ENCODE measurements at places on chromosomes 4 and X.

- DNase-seq, result no peak
These were observed 71.3 kb upstream of the KIT start for GRCh38 chr4:54586320-54586955.

DNA sequence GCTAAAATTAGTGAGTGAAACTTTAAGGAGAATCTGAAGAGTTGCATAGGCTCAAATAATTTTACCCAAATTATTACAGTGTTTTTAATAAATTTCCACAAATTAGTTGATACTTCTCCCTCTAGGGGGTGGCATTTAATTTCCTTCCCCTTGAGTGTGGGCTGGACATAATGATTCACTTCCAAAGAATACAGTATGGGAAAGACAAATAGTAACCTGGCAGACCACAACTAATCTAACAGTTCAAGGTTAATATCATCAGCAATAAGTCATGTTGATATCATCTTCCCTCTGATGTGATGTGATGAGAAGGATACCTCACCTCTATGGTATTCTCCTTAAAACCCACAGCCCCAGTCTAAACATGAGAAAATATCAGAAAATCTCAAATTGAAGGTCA lies 15.5 kb downstream of the PFKFB1 start:
- no peak for DNase-seq

DNA sequence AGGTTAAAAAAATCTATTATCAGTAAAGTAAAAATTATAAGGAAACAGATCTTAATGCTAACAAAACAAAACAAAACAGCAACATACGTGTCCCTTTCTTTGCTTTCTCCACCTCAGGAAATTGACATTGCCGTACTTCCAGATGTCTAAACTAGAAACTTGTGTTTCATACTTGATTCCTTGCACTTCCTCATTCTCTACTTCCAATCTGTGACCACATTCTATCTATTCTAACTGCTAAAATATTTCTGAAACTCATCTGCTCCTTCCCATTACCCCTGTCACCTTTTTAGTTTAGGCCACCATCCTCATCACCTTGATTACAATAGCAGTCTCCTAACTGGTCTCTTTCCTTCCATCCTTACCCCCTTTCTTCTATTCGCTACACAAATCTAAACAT lies 22.5 kb upstream of the RPA4 start:
- DNase-seq, result no peak

DNA sequence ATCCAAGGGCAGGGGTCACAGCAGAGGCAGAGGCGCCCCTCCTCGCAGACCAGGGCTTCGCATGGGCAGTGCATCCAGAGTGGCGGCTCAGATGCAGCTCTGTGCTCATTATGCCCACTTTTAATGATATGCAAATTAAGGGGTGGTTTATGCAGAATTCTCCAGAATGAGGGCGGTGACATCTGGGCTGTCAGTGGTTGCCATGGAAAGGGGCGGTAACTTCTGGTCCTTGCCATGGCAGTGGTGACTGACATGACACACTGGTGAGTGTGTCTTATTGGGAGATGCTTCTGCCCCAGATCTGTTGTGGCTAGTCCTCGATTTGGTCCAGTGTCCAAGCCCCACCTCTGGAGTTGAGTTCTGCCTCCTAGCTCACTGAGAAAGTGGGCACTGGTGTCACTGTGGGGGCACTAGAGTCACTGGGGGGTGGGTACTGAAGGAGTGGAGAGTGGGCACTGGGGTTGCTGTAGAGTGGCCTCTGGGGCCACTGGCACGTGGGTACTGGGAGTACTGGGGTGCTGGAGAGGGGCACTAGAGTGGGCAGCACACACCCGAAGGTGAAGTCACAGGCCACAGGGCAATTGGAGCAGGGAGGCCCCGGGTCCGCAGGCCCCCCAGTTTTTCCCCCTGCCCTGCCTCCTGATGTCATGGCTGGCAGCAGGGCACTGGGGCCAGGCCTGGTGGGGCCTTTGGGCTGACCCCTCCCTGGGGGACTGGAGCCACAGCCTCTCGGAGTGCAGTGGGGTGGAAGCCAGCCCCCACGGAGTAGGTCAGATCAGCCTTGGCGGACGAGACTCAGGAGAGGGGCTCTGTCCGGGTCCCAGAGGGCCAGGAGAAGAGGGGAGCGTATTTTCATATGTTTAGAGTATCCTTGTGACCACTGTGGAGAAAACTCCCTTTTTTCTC lies 98.6 kb upstream of the NKX1-1 start:
- no peak for DNase-seq

- no peak for DNase-seq
These were observed 143.9 kb downstream of the PTCHD1 start for GRCh38 chrX:23478561-23478960.

- DNase-seq, result no peak
These were observed 1.1 kb upstream of the HELT start for GRCh38 chr4:185016946-185017758.

DNA sequence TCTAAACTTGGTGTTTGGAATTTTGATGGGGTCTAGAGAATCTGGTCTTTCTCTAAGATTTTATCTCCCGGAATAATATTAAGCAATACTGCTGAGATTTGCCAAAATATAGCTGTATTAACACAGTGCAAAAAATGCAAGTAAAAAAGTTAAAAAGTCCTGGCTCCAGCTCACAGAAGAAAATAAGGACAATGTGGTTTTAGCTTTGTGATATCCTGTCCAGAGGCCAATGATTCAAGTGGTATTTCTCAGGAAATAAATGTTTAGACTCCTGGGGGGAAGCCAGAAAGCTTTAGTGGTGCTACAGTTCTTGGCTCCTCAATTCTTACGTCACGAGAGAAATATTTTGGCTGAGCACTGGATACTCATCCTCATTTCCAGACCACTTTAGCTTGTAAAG lies 40.9 kb upstream of the IL13RA2 start:
- DNase-seq, result no peak

DNA sequence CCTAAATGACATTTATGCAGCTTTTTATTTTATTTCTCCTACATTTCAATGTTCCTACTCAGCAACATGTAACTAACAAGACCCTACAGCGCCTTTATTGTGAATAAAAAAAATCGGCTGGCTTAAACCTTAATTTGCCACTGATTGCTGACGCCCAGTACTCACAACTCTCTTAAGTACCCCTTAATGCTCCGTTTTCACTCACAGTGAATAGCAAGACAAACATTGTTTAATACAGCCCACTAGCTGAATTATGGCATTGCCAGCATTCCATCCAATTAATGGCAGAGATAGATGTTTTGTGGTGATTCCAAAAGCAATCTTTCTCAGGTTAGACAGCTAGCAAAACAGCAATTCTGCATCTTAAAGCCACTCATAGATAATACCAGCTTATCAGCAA lies 61.1 kb downstream of the PPARGC1A start:
- DNase-seq, result no peak

DNA sequence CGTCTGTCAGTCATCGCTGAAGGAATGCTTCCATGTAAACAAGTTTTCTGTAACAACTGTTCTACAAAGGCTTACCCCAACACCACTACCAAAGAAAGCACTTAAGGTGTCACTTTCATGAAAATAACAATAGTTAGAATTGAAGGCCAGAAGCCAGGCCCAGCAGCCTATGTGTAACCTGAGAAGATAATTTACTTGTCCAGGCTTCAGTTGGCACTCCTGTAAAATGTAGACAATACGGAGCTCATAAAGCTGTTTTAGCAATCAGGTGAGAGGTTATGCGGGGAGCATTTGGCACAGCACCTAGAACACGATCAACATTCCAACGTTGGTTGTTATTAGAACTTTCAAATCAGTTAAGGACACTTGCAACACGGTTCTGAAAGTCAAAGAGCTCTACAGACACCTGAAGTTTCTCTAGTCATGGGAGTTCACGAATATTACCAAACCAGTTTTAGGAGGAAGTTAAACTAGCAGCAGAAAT lies 15.7 kb downstream of the ADGRA3 start:
- DNase-seq, result no peak

DNA sequence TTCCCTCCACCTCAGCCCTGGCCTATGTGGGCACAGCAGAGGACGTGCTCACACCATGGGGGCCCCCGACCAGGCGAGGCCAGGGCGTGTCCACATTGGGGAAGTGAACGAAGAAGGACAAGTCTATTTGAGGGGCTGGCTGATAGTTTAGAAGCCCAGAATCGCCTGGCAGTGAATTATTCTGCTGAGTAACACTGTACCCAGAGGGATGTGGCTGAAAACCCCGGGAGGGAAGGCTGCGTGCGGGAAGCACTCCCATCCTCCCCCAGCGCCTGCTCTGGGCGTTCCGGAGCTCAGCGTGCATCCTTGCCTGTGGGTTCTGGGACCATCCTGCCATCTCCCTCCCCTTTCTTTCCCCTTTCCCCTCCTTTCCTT lies 66.6 kb downstream of the TRMT44 start:
- no peak for DNase-seq

- DNase-seq, result no peak
These were observed 106.8 kb downstream of the HDAC8 start for GRCh38 chrX:72465889-72466288.

DNA sequence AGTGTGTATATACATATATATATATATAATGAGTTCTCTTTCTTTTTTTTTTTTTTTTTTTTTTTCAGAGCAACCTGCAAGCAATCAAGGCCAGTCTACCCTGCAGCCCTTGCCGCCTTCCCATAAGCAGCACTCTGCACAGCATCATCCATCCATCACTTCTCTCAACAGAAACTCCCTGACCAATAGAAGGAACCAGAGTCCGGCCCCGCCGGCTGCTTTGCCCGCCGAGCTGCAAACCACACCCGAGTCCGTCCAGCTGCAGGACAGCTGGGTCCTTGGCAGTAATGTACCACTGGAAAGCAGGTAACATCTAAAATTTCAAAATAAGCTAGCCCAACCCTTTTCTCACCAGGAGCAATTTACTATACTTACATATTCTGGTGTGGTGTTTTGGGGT lies 316.3 kb downstream of the DCTD start:
- no peak for DNase-seq

GRCh38 chr4:108037884-108038283 lies 48.2 kb downstream of the HADH start:
- no peak for DNase-seq

DNA sequence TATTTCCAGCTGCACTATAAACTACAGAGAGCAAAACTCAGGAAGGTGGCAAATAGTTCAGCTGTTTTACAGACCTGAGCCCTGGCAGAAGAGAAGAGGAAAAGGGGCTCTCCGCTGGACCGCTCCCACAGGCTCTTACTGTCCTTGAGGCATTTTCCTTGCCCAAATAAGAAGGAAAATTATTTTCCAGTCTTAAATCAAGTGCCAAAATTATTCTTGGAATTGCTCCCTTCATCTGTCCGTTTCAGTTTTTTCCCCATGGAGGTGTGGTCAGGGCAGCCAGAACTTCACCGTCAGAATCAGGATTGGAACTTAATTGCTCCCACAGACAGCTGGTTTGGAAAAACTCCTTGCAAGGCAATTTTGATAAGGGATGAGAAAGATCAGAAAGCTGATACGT lies 35.2 kb upstream of the SPINK2 start:
- no peak for DNase-seq

- no peak for DNase-seq
These were observed 172.5 kb downstream of the RAP1GDS1 start for GRCh38 chr4:98433691-98434090.

DNA sequence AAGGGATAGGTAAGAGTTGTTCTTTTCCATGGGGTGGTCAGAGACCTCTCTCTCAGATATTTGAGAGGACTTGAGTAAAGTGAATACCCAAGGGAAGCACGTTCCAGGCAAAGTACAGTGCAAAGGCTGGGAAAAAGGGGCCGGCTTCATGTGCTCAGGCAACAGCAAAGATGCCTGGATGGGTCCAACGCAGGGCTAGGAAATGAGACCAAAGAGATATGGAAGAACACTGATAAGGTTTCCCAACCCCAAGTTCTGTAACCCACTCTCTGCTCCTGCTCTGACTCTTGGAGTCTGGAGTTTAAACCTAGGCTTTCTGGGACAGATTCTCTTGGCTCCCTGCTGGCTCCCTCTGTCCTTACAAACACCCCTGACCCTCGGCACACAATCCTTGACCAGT lies 36.2 kb upstream of the PROM1 start:
- no peak for DNase-seq

DNA sequence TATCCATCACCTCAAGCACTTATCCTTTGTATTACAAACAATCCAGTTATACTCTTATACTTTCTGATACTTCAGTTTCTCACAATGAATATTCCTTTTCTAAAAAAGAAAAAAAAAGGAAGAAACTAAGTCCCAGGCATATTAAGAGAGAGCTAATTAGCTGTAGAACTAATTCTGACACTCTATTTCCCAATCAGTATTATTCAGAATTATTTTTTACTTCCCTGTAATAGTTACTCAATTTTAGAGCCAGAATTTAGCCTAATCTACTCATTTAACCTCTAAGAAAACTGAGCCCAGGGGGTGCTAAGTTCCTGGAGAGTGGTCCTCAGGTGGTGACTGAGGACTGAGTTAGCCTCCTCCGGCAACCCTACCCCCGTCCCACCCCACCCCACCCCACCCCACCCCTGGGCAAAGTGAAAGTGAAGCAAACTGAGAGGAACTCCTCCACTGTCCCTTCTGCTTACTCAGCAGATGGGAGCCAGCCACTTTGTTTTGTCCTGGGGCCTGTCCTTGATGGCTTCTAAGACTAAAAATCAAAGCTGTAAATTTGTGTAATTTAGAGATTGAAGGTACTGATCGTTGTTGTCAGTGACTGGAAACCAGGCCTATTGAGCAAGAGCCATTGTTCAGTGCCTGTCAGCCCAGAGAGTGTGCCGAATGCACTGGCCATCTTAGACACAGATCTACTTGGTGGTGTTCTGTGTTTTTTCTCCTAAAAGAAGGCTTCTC lies 162.1 kb downstream of the CBR4 start:
- no peak for DNase-seq

GRCh38 chr4:80781431-80781830 lies 249.1 kb upstream of the BMP3 start:
- DNase-seq, result no peak

- DNase-seq, result no peak
These were observed 52.8 kb upstream of the CD99 start for GRCh38 chrX:2638279-2638678.
